ENCODE measurements at places on chromosomes 1 and 21.

DNA sequence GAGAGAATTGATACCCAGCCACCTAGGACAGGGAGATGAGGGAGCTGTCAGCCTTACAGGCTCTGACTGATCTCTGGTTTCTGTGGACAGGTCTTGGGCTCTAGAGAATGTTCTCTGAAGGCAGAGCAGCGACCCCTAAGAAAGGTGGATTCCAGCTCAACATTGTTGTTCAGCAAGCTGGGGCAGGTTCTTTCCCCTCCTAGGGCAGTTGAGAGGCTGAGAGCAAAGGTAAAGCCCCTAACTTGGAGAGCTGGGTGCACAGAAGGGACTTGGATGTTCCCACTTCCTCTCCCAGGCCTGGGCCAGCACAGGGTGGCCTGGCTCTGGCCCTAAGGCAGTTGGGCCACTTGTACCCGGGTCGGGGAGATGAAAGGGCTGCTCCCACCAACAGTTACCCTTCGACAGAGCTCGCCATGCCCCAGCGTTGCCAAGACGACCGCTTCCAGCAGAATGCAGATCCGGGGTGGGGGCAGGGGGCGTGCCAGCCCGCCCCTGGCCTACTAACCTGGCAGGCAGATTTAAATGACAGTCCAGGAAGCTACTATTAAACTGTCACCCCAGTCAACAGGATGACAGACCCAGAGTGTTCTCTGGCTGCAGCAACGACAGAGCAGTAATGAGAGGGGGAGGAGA lies 31.6 kb downstream of the LRP8 start:
- DNase-seq: peak; percentile 12

DNA sequence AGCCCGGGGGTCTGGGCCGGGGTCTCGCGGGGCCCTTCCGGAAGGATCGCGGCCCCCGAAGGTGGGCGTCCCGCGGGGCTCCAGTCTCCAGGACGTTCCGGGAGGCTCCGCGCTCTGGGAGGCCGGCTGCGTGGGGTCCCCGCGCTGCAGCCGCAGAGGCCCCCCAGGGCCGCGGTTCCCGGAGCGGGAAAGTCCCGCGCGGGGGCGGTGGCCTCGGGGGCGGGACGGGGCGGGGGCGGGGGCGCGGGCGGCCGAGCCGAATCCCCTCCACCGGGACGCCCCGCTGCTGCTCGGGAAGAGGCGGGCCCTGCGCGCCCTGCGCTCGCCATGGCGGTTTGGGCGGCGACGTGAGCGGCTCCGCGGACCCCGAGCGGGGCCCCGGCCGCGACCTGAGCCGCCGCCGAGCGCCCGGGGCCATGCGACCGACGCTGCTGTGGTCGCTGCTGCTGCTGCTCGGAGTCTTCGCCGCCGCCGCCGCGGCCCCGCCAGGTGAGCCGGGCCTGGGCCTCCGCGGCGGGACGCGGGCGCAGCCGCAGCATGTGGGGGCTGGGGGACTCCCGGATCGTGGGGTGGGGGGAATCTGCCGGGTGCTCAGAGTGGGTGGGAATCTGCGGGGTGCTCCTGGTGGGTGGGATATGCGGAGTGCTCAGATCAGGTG lies at the start of gene IFNGR2:
IFNGR2 (plus strand) TSS at position 286 of the 658 bp plus-strand sequence; CDS start at position 417, 131 bp downstream.
- DNase-seq: peak; percentile 25

GRCh38 chr1:89927049-89927448 lies 67.9 kb upstream of the ZNF326 start:
- no peak for DNase-seq

DNA sequence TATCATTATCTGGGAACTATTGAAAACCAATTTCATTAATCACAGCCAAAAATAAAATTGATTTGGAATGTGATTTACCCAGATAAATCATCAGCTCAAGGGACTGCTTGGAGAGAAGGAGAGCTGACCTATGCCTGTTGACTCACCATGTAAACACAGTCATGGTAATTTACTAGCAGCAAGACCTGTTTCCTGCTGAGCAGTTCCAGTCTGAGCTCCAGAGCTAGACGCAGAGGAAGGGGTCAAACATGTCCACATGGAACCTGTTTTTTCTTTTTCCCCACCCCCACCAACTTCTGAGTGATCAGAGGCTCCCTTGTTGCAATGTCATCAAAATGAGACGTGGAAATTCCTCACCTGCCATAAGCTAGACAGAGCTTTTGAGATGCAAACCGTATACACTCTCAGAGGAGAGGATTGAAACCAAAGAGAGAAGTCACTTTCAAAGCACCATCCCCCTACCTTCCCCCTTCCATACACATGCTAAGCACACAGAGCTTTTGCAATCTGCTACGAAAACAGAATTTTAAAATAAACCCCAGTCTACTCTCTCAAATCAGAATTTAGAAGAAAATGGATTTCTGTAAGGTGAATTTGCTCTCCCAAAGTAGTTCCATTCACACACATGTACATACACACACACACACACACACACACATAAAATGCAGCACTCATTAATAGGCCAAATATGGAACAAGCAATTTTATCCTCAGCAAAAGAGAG lies 55.9 kb upstream of the PTGFRN start:
- no peak for DNase-seq

GRCh38 chr1:11845641-11846335 lies 1.8 kb downstream of the NPPA start:
- no peak for DNase-seq

DNA sequence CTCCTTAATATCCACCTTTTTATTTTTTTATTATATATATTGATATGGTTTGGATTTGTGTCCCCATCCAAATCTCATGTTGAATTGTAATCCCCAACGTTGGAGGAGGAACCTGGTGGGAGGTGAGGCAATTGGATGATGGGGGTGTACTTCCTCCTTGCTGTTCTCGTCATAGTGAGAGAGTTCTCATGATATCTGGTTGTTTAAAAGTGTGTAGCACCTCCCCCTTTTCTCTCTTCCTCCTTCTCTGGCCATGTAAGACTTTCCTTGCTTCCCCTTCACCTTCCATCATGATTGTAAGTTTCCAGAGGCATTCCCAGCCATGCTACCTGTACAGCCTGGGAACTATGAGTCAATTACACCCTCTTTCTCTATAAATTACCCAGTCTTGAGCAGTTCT lies 22.7 kb upstream of the CCSAP start:
- no peak for DNase-seq

DNA sequence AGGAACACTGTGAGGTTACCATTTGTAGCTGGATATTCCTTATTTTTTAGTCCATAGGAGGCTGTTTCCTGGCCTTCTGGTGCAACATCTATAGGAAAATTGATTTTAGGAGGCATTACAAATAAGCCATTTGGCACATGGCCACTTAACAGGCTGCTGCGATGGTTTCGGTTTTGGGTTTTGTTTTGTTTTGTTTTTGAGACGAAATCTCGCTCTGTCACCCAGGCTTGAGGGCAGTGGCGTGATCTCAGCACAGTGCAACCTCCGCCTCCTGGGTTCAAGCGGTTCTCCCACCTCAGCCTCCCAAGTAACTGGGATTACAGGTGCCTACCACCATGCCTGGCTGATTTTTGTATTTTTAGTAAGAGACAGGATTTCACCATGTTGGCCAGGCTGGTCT lies 20.1 kb upstream of the LRRC8D start:
- DNase-seq: no peak

DNA sequence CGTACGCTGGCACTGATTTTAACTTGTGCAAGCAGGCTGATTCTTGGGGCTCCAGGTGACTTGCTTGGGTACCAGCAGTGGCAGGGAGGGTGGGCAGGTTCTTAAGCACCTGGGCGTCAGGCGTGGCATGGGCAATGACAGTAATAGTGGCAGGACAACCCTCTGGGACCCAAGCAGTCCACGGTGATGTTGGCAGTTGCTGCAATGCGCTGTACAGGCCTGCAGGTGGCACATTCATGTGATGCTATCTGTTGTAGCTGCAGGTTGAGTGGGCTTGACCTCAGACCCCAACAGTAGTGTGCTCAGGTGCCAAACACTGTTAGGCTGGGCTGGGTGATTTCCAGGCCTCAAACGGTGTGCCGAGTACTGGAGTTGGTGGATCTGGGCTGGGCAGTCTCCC lies 10.2 kb upstream of the OR10J4 start:
- DNase-seq: no peak

- DNase-seq: no peak
Observed at GRCh38 chr1:175193527-175193910, 943 bp upstream of the KIAA0040 start.

GRCh38 chr1:25771221-25772114 lies 28.5 kb upstream of the SELENON start:
- DNase-seq: no peak

GRCh38 chr1:26478988-26479387 lies 6.7 kb downstream of the HMGN2 start:
- DNase-seq: no peak

DNA sequence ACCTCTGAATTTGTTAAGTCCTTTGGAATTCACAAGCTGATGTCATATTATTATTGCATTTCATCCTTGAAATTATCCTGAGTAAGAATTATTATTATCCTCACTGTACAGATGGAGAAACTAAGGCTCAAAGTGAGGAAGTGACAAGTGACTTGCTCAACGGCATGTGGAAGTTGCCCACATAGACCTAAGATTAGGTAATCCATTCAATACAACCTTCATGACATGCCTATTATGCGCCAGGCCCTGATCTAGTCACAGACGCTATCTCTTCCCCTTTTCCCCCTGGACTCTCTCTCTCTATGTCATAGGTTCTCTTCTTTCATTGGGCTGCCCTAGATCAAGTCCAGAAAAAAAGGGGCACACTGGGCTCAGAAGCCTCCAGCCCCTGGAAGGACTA lies 84.9 kb upstream of the KCNK2 start:
- DNase-seq: no peak

GRCh38 chr1:231626951-231627614 lies 493 bp downstream of the DISC1 start:
- DNase-seq: peak; percentile 24

- no peak for DNase-seq
Observed at GRCh38 chr1:162265983-162266382, 110.7 kb downstream of the SPATA46 start.

DNA sequence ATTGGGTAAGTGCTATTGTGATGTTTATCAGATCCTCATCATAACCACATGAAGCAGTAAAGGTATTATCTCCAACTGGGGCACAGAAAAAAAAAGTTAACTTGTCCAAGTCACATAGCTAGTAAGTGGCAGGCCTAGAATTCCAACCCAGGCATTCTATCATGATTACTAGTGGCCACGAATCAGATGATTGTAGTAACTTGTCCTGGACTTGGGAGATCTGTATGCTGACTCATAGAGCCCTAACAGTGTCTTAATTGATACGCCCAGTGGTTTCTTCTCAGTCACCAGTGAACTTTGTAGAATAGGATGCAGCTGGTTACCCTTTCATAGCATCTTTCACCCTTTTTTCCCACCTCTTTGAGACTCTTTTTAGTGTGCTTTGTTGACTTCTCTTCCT lies 91.1 kb upstream of the UBE2U start:
- DNase-seq: no peak

DNA sequence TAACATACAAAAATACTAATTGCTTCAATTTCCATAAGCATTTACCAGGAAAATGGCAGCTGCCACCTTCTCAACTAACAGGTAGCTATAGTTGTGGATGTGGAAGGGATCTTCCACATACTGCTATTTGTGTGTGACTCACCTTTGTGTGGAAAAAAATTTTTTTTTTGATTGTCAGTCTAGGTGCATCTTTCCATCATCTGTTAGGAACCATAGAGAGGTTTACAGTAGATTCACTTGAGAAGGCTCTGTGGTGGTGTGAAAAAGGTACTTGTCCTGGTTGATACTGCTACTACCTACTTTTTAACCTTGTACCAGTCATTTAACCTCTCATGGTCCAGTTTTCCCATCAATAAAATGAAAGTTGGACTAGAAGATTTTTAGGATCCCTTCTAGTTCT lies 12.9 kb downstream of the DDX20 start:
- no peak for DNase-seq

GRCh38 chr1:227899820-227900449 lies 47.8 kb downstream of the WNT9A start:
- no peak for DNase-seq

DNA sequence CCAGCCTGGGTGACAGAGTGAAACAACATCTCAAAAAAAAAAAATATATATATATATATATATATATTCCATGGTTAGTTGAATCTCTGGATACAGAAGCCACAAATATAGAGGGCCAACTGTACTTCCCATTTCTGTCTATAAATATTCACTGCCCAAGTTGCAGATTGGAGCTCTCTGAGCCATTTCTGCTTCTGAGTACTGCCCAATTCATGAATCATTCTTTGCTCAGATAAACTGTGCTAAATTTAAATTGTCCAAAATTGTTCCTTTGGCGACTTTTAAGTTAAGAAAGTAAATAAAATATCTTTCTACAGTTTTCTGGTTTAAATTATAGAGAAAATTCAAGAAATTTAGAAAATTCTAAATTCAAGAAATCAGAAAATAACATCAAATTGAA lies 23.2 kb upstream of the C1orf146 start:
- DNase-seq: no peak

GRCh38 chr1:79777481-79778219 lies 771.1 kb upstream of the ADGRL4 start:
- no peak for DNase-seq

- DNase-seq: no peak
Observed at GRCh38 chr1:218573925-218574324, 228.8 kb downstream of the TGFB2 start.

- no peak for DNase-seq
Observed at GRCh38 chr21:38742580-38743260, 63.0 kb upstream of the ETS2 start.

GRCh38 chr21:39657091-39657689 lies 44.5 kb downstream of the B3GALT5 start:
- no peak for DNase-seq

DNA sequence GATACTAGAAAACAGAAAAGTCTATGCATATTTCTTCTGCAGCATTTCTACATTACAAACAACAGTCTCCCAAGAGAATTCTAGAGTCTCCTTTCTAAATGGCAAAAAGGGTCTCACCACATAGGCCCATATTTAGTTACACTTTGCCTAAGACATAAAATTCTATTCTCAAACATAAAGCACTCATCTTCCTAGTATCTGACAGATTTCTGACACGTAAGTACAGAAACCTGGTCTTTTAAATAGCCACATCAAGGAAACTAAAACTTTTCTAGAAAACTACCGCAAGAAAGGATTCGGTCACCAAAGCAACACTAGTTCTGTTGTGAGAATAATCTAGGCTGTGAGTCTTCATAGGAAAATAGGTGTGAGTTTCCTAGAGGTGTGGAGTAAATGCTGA lies 33.6 kb upstream of the CTSK start:
- DNase-seq: no peak

GRCh38 chr1:176199707-176200106 lies 7.4 kb downstream of the COP1 start:
- no peak for DNase-seq

DNA sequence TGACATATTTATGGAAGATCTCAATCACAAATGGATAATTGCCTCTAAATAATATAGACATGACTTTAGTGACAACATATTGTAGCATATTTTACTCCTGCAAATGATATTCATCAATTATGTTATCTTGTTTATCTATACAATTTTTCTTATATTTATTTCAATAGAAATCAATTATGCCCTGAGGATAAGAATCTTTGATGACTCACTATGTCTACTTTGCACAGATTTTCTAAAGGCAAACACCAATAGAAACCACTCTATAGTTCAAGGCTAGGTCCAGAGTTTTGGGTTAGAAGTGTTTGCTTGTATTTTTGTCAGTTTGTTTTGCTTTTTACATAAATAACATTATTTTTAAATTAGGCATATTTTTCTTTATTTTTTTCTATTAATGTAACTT lies 879.0 kb downstream of the LTN1 start:
- no peak for DNase-seq

All from effector memory CD4-positive, alpha-beta T cell (primary cell).